Activated CD4-positive, alpha-beta T cell treated with anti-CD3 and anti-CD28 coated beads for 48 hours (primary cell): ENCODE measurements at places on chromosomes 5 and 9.

DNA sequence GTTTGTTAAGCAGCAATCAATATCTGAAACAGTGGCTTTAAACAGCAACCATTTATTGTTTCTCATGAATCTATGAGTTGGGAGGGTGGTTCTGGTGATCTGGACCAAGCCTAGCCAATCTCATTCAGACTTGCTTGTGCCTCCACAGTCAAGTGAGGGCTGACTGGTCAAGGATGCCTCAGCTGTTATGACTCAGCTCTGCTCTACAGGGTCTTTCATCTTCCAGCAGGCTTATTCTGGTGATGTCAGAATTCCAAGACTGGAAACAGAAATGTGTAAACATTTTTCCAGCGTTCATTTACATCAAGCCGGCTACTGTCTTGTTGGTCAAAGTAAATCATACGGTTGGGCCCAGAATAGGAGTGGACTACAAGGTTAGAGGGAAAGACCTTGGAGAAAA lies 2.5 kb upstream of the PIP5K1B start:
- no peak for DNase-seq

GRCh38 chr5:115838885-115839518 lies 2.4 kb downstream of the ATG12 start:
- DNase-seq, result peak; percentile 42

GRCh38 chr5:156678484-156678883 lies 171.6 kb upstream of the PPP1R2B start:
- no peak for DNase-seq

- no peak for DNase-seq
Measured at GRCh38 chr5:168365581-168366081, 74.2 kb downstream of the WWC1 start.

DNA sequence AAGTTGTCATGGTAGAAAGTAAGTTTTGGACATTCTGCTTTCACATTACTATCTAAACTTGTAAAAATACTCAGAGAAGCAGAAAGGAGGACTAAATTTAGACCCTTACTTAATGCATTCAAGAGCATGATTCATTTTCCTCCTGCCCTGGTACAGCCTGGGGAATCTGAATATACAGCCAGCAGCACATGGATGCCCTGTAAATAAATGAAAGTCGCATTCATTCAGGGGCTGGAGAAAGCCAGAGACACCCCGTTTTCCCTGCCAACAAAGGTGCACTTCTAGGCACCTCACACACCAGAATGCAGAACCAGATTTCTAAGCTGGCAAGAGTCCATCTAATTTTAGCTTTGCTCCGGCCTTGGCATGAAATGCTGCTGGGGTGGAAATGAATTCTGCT lies 172.7 kb upstream of the KLF9 start:
- DNase-seq, result no peak

GRCh38 chr9:87701931-87702421 lies 23.9 kb upstream of the CTSL start:
- DNase-seq, result no peak

DNA sequence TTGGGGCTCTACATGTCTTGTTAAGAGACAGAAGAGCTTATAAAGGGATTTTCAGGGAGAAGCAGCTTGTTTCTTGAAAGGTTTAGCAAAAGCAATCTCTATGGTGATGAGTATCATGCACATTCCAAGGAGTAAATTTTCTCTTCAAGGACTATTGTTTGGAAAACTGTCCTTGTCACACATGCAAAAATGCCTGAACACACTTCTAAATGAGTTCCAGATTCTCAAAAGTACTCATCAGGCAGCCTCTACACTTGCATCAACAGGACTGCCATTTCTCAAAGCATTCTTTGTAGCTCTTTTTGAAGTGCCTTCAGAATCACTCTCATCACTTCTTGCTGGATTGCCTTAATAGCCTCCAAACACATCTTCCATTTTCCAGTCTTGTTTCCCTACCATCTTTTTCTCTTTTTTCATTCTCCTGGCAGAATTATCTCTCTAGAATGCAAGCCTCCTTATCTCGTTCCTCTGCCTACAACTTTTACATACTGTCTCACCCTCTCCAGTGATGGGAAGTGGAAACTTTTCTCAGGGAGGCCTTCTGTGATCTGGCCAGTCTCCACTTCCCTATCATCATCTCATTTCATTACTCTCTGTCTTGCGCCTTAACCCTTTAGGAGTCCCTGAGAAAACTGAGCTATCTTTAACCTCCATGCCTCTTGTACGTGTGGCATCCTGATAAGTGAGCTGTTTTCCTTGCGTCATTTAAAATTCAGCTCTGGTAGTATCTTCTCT lies 631.5 kb upstream of the TLE4 start:
- DNase-seq, result no peak
